ENCODE measurements at places on chromosomes 6 and 20.

DNA sequence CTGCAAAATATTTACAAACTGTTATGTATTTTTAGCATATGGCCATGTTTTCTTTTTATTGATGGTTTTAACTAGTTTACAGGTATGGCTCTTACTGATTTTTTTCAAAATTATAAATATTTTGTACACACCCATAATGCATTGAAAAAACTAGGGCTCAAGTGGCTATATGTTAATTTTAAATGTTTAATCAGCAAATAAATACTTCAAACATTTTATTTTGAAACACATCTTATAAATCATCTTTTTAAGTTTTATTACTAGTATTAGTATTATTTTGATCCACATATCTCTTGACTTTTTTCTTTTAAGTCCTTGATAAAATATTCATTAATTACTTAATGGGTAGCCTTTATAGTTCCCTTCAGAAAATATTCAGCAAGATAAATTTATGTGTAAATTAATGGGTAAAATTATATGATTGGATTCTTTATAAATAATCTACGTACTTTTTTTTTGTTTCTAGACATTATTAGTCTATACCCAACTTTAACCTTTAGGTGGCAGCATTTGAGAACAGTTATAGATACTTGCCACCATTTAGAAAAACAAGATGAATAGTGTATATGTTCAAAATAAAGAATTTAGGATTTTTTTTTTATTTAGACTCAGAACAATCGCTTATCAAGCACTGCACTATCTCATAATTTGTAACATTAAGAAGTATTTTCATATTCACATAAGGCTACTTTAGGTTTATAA is 241.9 kb downstream of the ADGRB3 start:
- DNase-seq: peak; percentile 36

DNA sequence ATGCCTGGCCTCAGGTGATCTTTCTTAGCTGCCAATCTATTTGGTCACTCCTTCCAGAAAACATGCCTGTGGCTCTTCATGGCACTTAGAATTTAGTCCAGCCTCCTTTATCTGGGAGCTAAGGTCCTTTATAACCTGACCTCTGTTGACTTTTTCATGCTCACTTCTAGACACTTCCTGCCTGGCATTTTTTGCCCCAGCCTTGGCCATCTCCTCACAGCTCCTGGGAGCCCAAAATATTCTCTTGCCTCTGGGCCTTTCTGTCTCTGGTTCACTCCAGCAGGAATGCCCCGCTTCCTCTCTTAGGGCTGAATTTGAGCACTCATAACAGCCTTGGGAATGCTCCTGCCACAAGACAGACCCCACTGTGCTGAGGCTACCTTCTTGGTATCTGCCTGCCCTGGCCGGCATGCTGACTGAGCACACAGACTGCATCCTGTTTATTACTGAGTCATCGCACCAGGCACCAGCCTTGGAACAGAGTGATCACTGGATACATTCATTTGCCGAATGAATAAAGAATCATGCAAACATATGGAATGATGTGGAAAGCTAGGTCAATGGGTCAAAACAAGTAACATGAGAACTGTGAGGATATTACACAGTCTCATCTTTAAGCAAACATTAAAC is 5.8 kb upstream of the EEF1E1 start:
- no peak for DNase-seq

DNA sequence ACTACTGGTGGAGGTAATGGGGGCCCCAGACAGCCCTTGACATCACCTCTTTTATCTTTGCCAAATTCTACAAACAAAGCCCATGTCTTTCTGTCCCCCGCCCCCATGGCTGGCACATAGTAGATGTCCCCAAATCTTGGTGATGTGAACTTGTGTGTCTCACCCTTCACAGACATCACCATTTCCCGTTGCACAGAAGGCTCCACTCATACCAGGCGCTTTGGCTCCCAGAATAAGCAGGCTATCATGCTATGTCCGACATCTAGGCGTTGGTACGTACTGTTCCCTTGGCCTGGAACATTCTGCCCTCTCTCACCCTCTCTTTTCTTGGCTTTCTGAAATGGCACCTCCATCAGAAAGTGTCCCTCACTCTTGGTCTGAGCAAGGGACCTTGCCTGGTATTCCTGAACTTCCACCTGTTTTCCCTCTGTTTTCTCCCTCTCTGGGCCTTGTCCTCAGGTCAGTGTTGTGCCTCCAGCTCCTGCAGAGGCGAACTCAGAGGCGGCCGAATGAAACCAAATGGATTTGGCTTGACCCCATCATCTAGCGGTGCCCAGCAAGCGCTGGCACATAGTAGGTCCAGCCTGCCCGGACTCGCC is 968 bp upstream of the CCN5 start:
- no peak for DNase-seq

DNA sequence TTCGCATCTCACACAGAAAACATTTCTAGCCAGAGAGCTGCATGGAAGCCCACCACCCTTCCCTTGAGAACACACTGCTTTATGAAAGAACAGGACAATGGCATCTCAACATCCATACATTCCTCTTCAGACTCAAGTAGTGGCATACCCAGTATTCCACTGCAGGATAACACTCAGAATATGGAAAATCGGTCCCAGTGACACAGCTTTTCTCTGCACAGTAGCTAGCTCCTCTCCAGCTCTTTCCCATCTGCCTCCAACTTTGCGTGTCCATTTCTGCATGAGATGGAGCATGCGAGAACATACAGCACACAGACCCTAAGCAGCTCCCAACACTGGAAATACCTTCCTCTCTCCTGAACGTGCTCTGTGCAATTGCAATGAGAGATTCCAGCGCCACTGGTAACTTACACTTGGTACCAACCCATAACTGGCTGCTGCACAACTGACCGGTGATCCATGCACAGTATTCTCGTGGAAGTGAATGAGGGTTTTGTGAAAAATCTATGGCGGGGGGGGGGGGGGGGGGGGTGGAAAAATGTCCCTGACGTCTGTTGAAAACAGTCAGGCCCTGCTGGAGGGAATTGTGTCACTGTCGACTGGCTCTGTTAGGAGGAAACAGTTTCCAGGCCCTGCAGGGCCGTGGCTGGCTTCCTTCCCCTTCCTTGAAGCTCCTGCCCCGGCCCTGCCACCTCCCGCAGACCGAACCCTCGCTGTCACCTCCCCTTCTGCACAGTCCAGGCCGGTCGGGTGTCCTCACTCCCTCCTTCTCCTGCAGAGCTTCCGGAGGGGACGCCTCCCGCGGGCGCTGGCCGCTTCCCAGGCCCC is 265.9 kb upstream of the QKI start:
- DNase-seq: no peak

GRCh38 chr6:15361197-15361596 is 115.3 kb downstream of the JARID2 start:
- no peak for DNase-seq

GRCh38 chr6:109345986-109346385 is 36.3 kb downstream of the CD164 start:
- DNase-seq: no peak

GRCh38 chr6:166530211-166531095 is 56.0 kb downstream of the RAMACL start:
- no peak for DNase-seq

DNA sequence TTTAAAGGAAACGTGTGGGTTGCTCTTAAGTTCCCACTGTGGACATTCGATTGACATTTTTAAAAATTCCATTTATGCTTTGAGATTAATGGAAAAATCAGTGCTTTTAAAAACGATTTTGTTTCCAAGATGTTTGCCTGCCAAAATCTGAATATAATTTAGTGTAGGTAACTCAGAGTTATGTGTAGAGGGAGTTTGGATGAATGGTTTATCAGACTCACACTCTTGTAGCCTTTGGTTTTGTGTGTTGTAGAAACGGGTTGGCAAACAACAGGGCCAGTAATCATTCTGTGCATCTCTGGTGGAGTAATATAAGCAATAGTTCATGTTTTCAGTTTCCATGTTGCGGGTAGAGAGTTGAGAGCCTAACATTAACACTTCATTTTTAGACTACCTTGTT is 140.6 kb downstream of the RPS12 start:
- DNase-seq: no peak

GRCh38 chr6:46129291-46129628 is 529 bp upstream of the ENPP4 start:
- no peak for DNase-seq

DNA sequence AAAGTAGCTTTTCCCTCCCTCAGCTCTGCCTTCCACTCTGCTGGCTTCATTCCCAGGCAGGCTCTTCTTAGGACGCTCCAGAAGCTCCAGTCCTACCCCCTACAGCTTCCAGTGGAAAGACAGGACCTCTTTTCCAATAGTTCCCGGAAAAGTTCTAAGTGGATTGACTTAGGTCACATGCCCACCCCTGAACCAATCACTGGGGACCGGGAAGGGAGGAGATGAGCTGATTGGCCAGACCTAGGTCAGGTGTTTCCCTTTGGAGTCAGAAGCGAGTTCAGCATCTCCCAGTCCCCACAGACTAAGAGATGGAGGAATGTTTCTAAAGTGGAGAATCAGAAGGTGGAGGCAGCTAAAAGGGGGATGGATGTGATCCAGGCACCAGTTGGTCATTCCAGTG is 62.9 kb upstream of the KCNG1 start:
- no peak for DNase-seq

- DNase-seq: no peak
Observed at GRCh38 chr20:47990507-47991150, 205.3 kb upstream of the SULF2 start.

- no peak for DNase-seq
Observed at GRCh38 chr20:44029848-44030230, 115.2 kb downstream of the TOX2 start.

- DNase-seq: no peak
Observed at GRCh38 chr20:12886618-12887363, 122.0 kb upstream of the SPTLC3 start.

- DNase-seq: no peak
Observed at GRCh38 chr6:41519305-41519744, 26.9 kb upstream of the FOXP4 start.

GRCh38 chr6:166728884-166729530 is 102.0 kb upstream of the RPS6KA2 start:
- DNase-seq: no peak

DNA sequence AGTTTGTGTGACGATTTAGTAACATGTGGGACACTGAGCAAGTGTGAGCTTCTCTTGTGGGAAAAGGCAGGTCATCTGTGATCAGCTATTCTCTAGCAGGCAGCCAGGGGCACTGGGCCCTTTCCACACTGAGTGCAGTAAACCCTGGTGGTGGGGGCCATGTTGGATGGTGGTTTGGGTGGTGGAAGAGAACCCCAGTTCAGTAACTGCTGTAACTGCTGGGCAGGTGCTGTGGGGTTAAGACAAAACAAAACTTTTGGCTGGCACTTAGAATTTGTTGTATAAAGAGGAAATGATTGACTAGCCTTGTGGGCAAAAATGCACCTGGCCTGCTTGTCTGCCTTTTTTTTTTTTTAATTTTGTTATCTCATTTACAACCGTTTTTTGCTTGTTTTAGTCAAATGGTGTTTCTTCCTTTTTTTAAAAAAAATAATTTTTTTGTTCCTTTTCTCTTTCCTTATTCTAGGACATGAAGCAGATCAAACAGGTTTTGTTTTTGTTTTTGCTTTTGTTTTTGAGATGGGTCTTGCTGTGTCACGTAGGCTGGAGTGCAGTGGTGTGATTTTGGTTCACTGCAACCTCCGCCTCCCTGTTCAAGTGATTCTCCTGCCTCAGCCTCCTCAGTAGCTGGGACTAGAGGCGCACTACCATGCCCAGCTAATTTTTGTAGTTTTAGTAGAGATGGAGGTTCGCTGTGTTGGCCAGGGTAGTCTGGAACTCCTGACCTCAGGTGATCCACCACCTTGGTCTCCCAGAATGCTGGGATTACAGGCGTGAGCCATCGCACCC is 59.8 kb downstream of the IGF2R start:
- DNase-seq: no peak

DNA sequence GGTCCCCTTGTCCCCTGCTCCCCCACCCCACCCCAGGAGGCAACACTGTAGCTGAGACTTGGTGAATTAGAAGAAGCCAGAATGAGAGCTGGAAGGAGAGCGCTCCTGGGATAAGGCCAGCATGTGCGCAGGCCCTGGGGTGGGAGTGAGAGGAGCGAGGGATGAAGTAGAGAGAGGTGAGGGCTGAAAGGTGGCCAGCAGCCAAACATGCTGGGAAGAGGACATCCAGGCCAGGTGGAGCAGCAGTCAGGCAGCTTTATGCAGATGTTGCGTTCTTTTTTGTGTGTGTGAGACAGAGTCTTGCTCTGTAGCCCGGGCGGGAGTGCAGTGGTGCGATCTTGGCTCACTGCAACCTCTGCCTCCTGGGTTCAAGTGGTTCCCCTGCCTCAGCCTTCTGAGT is 2.2 kb upstream of the BPIFB1 start:
- DNase-seq: no peak

- DNase-seq: no peak
Observed at GRCh38 chr6:34360556-34360955, 31.9 kb downstream of the NUDT3 start.

DNA sequence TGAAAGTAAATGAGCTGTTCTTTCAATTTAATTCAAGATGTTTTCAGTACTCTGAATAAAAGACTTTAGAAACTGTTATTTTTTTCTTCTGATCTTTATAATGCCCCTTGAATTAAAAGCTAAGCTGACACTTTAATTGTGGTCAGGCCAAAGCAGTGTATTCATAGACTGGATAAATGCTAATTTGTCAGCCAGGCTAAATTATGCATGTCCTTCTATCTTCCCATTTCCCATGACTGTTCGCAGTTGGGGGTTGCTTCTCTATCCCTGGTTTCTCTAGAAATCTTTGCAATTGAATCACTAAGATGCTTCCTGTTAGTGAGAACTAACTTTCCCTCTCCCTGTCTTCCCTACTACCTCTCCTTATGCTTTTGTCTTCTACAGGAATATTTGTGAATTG is 396.2 kb downstream of the RFPL4B start:
- no peak for DNase-seq

DNA sequence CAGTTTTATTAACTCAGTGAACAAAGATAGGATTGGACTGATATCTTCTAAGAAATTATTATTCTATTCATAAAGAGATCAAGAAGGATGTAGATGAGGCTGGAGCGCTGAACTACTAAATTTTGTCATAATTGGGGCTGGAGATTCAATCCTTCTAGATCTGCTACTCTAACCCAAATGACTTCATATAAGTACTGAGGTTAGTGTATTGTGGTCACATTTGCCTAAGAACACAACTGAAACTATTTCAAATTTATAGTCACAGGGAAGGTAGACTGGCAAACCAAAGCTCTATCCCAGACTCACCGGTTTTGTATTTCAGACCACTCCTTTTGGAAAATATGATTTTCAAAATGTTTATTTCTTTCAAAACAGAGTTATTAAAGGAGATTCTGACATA is 96.7 kb downstream of the BMP5 start:
- no peak for DNase-seq

Measured in suppressor macrophage treated with lipopolysaccharide for 4 hours (primary cell).